ENCODE measurements at places on chromosomes 7 and 10. TPM values are rescaled to one million over a fixed set of nuclear protein-coding genes. Genes with fewer than 3 reads are reported as not detected.

The MSANTD7 gene
- 15.5 TPM for total RNA-seq

The ST8SIA6 gene
- total RNA-seq: not detected

The PNLIP gene
- not detected for total RNA-seq

The NEBL gene
- total RNA-seq: 0.06 TPM

All from aortic smooth muscle cell (primary cell).